ENCODE measurements at places on chromosomes 7 and 10.

GRCh38 chr7:35617041-35617440, 77.9 kb downstream of the HERPUD2 start:
- no peak for DNase-seq

- DNase-seq, result no peak
Measured at GRCh38 chr10:65949526-65949925, 976.3 kb upstream of the LRRTM3 start.

GRCh38 chr10:31528831-31529230, 209.8 kb downstream of the ZEB1 start:
- DNase-seq, result no peak

GRCh38 chr7:73707045-73707631, 12.3 kb downstream of the STX1A start:
- DNase-seq, result no peak

DNA sequence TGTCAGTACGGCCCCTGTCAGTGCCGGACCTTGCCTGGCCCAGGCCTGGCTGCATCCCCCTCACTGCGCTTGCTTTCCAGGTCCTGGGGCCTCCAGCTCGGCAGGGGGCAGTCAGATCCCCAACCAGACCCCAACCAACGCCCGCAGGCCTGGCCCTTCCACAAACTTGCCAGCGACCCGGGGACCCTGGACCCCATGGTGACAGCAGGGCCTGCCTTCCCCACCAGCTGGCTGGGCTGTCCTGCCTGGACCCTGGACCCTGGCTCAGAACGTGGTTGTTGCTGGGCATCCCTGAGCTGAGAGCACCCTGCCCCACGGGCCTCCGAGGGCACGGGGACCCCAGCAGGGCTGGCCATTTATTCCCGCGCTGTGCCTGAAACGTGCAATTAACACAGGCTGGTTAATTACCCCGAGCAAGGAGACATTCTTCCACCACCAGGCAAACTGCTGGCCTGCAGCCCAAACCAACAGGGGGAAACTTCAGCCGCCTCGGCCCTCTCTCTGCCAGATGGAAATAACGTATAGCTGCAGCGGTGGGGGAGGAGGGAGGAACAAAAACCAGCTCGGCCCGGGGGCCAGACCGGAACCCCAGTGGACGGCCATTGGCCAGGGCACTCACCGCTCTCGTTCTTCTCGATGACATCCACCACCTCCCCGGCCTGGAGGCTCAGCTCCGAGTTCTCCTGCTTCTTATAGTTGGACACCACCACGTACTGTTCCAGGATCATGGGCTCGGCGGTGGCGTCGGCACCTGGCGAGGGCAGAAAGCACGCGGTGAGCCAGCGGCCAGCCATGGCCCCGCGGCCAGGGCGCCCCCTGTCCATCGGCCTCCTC, 167.1 kb downstream of the NEURL1 start:
- no peak for DNase-seq

DNA sequence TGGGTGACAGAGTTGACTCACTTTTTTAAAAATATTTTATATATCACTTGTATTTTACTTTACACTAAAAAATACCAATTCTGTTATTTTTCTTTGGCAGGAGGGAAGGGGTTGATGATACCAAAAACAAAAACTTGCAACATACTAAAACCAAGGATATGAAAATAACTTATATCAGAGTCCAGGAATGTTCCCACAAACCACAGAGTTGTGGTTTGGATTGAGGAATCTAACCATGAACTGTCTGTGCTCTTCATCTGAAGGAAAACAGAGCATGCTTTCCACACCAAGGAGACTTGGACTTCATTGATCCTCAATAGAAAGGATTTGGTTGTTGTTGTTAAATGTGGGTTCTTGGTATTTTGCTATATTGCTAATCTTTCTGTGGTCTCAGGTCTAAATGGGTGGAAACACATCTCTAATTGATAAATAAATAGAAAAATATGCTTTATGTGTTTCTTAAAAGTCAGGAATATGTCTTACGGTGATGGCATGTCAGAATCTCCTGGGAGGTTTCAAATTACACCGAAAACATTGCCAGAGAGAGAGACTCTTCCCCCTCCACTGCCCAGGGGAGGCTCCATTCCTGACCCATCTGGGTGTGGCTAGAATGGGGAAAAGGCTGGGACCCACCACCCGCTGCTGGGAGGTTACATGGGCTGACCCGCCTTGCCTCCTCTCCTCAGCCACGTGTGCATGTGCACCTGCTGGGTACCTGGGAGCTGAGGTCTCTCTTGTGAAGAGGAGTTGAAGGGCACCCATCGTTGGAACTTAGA, 46.9 kb upstream of the STK17A start:
- DNase-seq, result no peak

DNA sequence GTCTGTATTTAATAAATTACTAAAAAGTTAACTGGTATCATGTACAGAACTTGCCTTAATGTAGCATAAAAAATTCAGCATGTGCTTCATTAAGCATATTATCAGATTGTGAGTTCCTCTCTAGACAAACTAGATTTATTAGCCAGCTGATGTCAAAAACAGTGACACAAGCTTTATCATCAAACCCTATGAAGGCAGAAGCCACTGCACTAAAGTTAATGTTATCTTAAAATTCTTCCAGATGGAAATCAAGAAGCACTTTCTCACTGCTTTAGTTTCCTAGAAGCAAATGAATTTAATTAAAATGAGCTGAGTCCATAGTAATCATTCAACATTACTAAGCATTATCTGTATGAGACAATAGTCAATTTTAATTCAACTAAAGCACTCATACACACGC, 96.4 kb downstream of the ARHGAP12 start:
- no peak for DNase-seq

DNA sequence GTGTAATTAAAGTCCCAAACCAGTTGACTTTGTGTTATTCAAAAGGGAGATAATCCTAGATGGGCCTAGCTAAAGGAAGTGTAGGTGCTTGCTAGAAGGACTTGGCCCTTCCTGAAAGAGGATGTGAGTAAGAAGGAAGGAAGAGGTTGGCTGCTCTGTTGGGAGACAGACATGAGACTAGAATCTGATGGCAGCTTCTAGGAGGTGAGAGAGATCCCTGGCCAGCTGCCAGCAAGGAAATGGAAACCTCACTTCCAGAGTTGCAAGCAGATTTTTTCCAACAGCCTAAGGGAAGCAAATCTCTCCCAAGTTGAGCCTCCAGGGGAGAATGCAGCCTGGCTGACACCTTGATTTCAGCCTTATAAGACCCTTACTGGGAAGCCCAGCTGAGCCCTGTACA, 368.4 kb upstream of the ZMIZ1 start:
- no peak for DNase-seq

DNA sequence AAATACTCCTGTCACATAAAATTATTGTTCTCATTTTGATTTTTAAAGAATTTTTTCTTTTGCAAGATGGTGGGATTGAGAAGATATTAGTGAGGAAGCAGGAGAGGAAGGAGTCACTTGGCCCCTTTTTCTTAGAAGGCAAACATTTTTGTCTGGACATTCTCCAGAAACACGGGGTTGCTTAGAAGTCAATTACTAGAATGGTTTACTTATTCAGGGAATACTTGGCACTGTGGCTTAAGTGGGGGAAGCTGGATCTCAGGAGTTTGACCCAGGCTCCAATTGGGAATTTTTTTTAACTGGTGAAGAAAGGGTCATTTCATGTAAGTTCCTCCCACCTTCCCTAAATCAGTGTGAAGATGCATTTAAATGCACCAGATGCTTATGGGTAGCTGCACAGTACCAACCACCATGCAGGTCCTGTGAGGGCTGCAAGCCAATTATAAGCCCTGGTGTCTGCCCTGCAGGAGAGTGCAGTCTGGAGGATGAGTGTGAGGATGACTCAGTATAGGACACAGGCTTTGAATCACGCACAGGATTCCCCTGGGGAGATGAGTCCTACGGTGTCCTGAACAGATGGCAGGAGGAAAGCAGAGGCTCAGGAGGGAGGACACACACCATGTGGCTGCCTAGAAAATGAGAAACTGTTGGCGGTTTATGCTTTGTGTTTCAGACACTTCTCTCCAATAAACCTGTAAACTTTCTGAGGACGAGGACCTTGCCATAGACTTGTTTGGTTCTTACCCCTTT, 299.1 kb downstream of the PLXNA4 start:
- DNase-seq, result no peak

DNA sequence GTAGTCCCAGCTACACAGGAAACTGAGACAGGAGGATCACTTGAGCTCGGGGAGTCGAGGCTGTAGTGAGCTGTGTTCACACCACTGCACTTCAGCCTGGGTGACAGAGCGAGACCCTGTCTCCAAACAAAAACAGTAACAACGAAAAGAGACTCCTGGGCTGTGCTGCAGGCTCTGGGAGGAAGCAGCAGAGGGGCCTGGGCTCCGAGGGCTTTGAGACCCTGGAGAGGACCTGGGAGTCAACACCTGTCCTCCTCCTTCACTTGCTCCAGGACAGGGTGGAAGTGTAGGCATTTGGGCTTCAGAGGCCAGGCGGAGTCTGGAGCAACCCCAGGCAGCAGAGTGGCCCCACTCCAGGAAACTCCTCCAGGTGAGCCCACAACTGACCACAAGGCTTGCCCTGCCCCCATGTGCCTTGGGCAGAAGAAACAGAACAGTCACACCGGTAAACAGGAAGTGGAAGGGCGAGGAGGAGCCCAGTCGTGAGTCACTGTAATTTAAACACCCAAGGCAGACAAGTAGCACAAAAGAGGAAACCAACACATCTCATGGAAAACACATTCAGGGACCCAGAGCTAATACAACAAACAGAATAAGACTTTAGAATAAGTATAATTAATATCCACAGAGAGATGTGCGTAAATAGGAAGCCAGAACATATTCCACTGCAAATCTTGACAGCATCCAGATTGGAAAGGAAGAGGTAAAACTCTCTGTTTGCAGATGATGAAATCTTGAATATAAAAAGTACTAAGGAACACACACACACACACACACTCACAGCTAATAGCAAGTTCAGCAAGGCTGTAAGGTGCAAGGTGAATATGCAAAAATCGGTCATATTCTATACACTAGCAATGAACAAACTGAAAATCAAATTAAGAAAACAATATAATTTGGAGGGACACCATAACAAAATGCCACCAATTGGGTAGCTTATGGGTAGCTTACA, 20.5 kb upstream of the RASGEF1A start:
- DNase-seq, result peak; percentile 33

DNA sequence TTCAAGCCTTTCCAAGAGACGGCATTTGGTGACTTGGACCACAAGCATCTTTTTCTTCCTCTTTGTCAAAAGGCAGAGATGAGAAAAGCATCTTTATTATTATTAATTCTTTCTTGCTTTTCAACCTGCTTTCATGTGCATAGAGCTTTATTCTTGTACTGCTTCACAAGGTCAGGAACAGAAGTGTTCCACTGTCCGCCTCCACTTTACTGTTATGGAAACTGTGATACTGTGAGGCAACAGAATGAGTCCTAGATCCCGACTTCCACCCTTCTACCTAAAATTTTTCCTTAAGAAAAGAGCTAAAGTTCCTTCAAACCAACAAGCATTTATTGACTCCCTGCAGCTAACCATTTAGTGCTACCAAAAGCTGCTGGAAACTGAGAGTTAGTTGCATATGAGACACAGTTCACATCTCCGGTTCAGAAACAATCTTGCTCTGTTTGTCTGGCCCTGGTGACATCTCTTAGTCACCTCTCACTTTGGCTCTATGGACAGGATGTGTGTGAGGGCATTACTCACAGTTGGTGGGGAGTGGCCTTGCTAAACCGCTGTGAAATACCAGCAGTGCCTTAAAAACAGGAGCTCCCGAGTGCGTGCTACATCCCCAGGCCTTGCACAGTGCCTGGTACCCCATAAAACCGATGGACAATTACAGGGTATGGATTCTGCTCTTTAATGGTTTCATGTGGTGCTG, 77.1 kb upstream of the TRIL start:
- no peak for DNase-seq

- DNase-seq, result peak; percentile 15
Measured at GRCh38 chr7:24587853-24588252, 14.6 kb downstream of the PALS2 start.

- DNase-seq, result no peak
Measured at GRCh38 chr7:120303105-120303504, 30.1 kb downstream of the KCND2 start.

GRCh38 chr7:47102331-47102841, 479.5 kb downstream of the TNS3 start:
- no peak for DNase-seq

DNA sequence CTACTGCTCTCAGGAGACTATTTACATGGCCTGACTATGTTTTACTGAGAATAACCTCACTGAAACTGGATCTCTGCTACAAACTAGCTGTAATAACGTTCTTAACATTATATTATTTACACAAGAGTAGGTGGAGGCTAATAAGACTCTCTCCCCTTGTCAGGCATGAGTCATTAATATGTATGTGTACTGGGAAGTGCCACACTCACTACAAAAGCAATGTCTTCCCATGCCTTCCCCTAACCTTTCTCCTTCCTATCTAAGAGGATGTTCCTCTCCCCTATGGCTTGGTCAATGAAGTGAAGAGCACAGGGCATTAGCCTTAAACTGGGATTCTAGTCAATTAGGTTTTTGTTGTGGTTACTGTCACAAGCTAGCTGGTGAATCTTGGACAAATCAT, 147.9 kb downstream of the DGKB start:
- no peak for DNase-seq

DNA sequence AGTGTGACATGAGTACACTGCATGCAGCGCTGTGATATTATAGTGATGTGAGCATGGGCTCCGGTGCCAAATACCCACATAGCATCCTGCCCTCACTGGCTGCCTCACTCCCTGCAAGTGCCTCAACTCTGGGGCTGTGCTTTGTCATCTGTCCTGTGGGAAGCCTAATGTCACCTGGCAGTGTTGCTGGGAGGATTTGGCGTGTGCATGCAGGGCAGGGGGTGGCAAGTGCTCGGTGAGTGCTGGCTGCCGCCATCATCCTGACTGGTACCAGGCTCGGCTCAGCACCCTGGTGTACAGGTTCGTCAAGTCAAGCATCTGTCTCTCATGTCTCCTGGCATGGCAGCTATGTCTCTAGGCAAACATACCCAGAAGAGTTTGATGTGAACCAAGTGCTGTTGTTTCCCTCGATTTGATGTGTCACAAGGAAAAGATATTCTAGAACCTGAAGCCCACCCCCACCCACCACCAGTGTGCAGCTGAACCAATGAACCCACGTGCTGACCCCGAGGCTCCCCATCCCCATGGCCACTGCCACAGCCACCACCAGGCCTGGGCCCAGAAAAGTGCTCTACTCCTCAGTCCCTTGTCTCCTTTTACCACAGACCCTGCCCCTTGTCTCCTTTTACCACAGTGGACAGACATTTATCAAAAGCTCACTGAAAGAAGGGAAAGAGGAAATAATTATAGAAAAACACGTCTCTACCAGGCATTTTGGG, 135.8 kb downstream of the MAPK8 start:
- DNase-seq, result no peak

- DNase-seq, result peak; percentile 25
Measured at GRCh38 chr10:119516381-119517234, 25.9 kb downstream of the RGS10 start.

DNA sequence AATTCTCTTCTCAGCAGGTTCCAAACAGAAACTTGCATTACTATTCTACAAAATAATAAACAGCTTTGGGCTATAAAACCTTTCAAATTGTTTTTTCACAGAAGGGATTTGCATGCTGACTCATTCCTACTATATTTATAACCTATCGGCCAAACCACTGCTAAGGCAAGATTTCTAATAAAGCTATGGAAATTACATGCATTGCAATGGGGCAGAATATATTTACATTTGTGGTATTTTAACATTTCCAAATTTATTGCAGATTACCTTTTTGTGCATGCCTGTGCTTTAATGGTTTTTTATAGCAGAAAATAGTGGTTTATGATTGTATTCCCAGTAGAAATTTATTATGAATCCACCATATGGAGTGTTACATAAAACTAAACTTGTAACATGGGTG, 69.0 kb upstream of the NPVF start:
- DNase-seq, result no peak

- no peak for DNase-seq
Measured at GRCh38 chr7:85479918-85480643, 293.2 kb upstream of the SEMA3D start.

Data from effector memory CD4-positive, alpha-beta T cell (primary cell).